ENCODE measurements at places on chromosomes 2 and 18. TPM values are rescaled to one million over a fixed set of nuclear protein-coding genes. Genes with fewer than 3 reads are reported as not detected.
A peak's percentile ranks its signal among the peaks of the same experiment; 100 is the strongest.

- no peak for DNase-seq
Measured at GRCh38 chr2:136308611-136309010, 190.7 kb upstream of the CXCR4 start.

DNA sequence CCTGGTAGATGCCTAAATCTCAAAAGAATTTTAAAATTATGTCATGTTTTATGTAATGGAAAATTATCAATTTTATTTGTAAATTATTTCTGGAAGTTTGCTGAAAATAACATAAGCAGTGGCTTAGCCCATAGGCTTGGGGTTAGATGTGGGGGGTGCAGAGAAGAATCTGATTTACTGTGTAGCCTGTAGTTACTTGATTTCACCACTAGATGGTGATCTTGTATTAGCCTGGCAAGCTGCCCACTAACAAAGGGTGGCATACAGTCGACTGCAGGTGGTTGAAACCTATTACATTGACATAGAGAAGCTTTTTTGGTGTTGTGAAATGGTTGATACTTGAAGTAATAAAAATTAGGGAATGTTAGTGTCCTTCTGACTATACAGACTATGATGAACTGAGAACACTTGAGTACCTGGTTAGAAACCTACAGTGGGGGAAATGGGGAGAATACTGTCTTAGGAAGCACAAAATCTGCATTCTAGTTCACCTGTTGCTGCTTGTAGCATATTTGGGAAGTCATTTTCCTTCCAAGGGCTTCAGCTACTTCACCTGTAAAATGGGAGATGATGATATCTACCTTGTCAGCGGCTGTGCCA is 191.0 kb upstream of the LHCGR start:
- DNase-seq: peak; percentile 60

DNA sequence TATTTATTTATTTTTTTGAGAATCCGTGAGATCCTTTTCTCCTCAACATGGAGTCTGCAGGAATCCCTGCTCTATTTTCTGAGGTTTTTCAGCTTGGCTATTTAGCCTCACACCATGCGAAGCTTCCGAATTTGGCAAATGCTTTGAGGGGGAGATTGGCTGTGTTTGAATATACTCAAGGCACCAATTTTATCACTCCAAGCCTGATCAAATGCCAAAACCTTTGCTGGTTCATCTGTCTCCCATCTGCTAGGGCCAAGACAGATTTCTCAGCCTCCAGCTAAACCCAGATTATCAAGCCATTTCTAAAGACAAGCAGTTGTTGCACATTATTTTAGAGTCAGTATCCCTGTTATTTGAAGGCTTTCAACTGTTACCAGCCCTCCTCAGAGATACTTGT is 295.7 kb downstream of the XIRP2 start:
- DNase-seq: no peak

DNA sequence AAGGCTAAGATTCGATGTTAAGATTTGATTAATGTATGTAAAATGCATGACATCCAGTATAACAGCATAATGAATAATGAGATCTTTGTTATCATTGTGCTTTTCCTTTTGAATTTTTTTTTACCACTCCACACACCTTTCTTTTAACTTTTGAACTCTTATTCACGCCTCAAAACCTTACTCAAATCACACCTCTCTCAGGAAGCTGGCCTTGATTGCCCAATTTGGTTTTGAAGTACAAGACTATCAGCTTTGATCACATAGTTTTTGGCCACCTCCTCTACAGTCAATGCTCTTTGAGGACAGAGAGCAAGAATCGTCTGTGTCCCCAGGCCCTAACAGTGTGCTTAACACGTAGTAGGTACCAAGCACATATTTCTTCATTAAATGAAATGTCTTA is 29.9 kb upstream of the SLC9A2 start:
- DNase-seq: no peak

DNA sequence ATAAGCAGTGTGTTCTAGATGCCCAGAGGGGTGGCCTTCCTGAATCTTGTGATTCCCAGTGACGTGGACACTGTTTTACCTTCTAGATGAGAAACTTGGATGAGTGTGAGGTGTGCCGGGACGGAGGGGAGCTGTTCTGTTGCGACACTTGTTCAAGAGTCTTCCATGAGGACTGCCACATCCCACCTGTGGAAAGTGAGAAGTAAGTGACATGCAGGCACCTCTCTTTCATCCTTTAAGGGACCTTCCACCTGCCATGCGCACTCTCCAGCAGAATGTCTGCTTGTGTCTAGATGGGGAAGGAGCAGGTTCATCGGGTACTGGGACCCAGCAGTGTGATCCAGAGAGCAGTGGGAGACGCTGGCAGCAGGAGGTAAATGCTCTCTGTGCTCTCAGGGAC is 16.0 kb upstream of the SP100 start:
- no peak for DNase-seq

GRCh38 chr18:49319590-49319989 is 140.9 kb downstream of the DYM start:
- no peak for DNase-seq

- no peak for DNase-seq
Measured at GRCh38 chr2:25177211-25177611, 8.8 kb upstream of the POMC start.

- no peak for DNase-seq
Measured at GRCh38 chr2:143843686-143844085, 676.2 kb downstream of the ZEB2 start.

DNA sequence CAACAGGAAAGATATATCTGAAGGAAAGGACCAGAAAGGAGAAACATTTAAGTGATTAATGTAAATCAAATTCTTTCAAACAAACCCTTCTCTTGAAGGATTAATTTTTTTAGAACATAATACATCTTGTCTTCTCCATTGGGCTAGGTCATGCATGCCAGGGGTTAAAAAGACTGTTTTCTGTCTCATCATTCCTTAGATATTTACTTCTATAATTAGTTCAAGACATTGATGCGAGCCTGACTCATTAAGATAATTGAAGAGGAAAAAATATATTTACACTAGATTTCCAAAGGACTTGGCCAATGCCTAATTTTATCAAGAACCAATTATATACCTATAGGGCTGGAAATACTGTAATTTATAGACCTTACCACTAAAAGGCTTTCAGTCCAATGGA is 166.6 kb upstream of the SETBP1 start:
- no peak for DNase-seq

- no peak for DNase-seq
Measured at GRCh38 chr18:55265984-55266383, 306.7 kb upstream of the CCDC68 start.

DNA sequence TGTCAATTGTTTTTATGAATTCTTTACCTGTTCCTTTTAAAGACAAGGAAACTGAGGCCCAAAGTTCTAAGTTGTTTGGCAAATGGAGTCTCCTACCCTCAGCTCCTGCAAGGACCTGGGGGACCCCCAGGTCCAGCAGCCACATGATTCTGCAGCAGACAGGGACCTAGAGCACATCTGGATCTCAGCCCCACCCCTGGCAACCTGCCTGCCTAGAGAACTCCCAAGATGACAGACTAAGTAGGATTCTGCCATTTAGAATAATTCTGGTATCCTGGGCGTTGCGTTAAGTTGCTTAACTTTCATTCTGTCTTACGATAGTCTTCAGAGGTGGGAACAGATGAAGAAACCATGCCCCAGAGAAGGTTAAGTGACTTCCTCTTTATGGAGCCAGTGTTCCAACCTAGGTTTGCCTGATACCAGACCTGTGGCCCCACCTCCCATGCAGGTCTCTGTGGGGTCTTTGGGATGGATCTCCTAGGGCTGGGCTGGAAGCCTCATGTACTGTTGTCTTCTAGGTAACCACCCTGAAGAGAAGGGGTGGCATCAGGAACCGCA is 5.6 kb upstream of the CENPA start:
- no peak for DNase-seq

GRCh38 chr18:44893966-44894365 is 213.3 kb downstream of the SETBP1 start:
- no peak for DNase-seq

DNA sequence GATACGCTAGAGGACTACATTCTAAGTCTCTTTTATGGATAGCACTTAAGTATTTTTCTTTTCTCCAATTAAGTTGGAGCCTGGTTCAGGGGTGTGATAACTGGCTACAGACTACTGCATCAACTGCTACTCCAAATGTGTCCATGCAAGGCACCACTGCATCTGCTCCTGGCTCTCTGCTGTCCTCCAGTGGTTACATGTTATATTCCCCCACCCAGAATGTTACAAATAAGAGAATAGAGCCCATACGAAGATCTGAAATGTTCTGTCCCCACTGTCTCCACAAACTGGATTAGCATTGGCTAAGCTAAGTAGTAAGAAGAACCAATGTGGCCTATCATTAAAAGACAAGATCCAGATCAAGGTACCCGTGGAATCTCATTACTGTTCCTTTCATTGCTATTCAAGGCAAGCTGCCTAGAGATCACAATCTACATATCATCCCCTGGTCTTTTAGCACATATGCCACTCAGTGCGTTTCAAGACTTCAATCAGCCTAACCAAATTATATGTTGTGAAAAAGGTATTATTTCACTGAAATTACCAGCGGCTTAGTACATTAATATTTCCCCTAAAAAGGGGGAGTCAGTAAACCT is 308.3 kb upstream of the SLC8A1 start:
- peak; percentile 46 for DNase-seq

GRCh38 chr18:51070545-51070944 is 40.5 kb downstream of the SMAD4 start:
- no peak for DNase-seq

- DNase-seq: no peak
Measured at GRCh38 chr2:30680121-30680520, 127.1 kb downstream of the CAPN13 start.

DNA sequence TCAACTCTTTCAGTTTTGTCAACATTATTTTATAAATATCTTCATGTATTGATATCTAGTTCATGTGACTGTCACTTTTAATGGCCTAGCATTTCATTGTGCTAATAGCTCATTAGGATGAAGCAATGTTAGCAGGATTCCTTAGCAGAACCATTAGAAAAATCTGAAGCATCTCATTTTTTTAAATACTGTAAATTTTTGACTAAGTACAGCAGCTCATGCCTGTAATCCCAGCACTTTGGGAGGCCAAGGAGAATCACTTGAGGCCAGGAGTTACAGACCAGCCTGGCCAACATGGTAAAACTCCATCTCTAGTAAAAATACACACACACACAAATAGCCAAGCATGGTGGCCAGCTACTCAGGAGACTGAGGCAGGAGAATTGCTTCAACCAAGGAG is 15.6 kb upstream of the ANTXR1 start:
- DNase-seq: no peak

- no peak for DNase-seq
Measured at GRCh38 chr2:199743415-199744120, 107.4 kb downstream of the FTCDNL1 start.

DNA sequence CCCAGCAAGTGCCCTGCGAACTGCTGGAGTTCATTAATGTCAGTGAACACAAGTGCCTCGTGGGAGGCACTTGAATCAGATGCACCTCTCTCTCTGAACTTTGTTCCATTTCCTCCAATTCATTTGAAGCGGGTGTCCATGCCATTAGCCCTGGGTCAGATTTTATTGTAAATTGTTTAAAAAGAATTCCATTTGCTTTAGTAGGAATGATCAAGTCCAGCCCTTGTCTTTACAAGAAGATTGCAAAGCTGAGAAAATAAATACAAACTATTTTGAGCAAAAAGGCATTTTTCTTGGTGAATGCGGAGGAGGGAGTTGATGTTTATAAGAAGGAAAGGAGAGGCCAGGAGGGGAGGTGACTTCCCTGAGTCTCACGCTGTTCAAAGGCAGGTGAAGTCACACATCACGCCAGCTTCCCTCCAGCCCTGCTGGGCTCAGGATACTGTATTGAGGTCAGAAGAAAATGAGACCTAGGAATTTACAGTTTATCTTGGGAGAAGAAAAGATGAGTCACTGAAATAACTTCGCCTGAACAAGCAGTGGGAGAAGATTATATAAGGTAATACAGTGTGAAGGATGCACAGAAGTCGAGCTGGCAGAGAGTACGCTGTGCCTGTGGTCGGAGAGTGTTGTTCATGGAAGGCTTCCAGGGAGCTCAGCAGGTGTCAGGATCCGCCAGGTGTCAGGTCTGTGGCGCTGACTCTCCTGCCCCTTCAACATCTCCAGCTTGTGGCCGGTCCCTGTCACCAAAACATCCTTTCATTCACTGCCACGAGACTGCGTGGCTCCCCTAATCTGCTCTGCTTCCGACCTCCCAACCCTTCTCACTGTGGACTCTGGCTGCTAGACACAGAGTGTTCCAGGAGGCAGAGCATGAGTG is 36.5 kb downstream of the EFR3B start:
- peak; percentile 52 for DNase-seq

GRCh38 chr18:3111523-3112240 is 98.7 kb upstream of the LPIN2 start:
- no peak for DNase-seq

GRCh38 chr18:36786686-36787085 is 42.1 kb downstream of the TPGS2 start:
- DNase-seq: peak; percentile 91

DNA sequence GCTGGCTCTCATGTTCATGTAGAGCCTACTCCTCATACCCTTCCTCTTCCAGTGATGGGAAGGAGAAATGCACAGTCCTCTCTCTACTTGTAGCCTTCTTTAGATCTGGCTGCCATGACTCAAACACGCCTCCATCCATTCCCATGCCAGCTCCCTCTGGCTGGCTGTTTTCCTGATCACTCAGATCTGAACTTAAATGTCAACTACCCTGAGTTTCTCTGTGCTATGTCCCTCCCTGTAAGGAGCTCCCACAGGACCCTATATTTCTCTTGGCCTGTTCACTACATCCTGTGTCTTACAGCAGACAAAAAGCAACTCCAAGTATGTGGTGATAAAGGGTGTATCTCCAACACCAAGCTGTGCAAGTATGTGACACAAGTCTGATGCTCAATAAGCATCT is 152.4 kb downstream of the TCF4 start:
- no peak for DNase-seq

- no peak for DNase-seq
Measured at GRCh38 chr2:18559531-18560030, 872 bp downstream of the RDH14 start.

DNA sequence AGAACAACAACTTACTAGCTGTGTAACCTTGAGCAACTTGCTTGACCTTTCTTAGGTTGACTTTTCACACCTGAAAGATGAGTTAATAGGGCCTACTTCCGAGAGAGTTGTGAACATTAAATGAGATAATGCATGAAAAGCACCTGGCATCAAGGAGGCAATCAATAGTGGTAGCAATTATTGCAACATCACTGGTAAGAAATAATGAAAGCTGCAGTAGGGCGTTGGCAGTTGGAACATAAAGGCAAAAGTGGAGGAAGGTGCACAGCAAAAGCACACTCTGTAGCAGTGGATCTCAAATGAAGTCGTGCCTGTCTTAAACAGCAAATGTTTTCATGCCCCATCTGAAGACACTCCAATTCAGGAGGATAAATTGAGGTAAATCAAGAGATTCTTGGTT is 178.9 kb upstream of the VRK2 start:
- no peak for DNase-seq

- no peak for DNase-seq
Measured at GRCh38 chr2:222294996-222295367, 3.8 kb downstream of the PAX3 start.

KLHL30 gene
- total RNA-seq: not detected

MYOM1 gene
- total RNA-seq: 0.10 TPM

KCNF1 gene
- total RNA-seq: 1.6 TPM

ZCCHC2 gene
- total RNA-seq: 9.8 TPM

UGT1A7 gene
- total RNA-seq: not detected

DES gene
- total RNA-seq: 0.38 TPM

TNS1 gene
- not detected for total RNA-seq

RAMP1 gene
- 0.52 TPM for total RNA-seq

TWSG1 gene
- 16.7 TPM for total RNA-seq

C1QL2 gene
- total RNA-seq: not detected

TRMT61B gene
- 29.4 TPM for total RNA-seq

TNFRSF11A gene
- total RNA-seq: 0.87 TPM

Data from NCI-H460 (cell line).